ENCODE measurements at places on chromosomes 3 and 15.

- DNase-seq, result no peak
Measured at GRCh38 chr15:34358367-34358766, 8.6 kb downstream of the LPCAT4 start.

DNA sequence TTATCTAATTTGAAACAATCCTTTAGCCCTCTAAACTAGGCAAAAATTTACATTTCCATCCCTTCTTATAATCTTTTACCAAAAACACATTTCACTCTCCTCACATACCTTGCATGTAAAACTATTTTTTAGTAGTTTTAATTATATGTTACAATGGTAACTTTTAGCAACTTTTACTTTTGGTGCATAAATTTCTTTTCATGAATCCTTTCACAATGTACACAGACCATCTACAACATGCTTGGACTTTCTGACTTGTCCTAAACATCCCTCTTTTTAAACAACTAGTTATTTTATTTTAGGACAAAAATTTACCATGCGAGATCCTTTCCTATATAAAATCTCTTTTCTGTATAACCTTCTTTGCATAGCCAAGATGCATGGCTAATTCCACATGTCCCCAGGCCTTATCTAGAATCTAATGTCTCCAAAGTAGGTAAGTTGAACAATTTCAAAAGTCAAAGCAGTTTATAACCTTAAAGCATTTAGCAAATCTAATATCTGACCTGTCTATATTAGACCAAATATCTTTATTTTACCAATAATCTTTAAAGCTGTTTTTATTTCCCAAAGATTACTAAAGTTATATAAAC lies 14.4 kb upstream of the ALDH1L1 start:
- no peak for DNase-seq

DNA sequence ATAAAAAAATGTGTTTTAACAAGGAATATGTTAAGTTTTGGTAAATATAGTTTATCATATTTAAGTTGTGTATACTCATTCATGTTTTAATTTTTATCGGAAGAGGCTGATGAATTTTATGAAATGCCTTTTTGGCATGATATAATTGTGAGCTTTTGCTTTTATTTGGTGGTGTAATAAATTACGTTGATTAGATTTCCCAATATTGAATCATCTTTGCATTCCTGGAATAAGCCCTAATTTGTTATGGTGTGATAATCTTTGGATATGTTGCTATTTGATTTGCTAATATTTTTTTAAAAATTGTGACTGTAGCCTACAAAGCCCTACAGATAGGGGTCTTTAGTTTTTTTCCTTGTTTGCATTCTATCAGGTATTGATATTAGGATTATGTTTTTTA lies 107.4 kb downstream of the IGF1R start:
- DNase-seq, result no peak

- no peak for DNase-seq
Measured at GRCh38 chr3:156648086-156648485, 26.3 kb upstream of the TIPARP start.

DNA sequence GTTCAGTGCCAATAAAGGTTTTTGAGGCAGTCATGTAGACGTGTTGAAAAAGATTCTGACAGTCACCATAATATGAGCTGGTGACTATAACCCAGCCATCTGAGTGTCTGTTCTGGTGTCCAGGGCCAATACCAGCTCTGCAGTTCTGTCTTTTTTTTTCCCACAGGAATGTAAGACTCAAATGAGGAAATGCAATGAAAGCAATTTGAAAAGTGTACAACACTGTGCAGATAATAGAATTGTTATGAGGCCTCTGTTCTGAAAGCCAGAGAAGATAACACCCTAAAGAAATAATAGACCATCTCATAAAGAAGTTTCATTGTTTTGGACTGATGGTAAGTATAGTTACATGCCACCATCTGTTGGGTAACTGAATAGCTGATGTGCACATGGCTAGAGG lies 57.1 kb downstream of the CLDN1 start:
- no peak for DNase-seq

Data from natural killer cell treated with Interleukin-12 subunit alpha and Interleukin-12 subunit beta and Interleukin-15 and Interleukin-18, amount 100 ng/mL, for 72 hours (primary cell).